ENCODE measurements at places on chromosomes 2 and 18.
A peak's percentile ranks its signal among the peaks of the same experiment; 100 is the strongest.

DNA sequence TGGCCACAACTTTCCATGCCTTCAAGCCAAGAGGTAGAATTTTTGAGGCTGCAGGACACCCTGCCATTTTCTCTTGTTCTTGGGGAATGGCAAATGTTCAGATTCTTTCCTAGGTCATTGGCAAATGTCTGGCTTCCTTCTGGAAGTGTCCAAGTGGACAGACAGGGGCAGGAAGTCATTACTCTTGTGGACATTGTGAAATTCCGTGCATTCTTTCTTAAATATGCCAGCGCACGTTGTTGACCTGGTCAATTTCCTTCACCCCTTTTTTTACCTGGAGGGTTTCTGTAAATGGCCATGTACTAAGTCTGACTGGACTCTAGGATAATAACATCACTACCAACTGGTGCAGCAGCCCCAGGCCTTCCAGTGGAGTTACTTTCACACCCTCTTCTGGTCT, 13.9 kb downstream of the ASB18 start:
- DNase-seq, result peak; percentile 40

- no peak for DNase-seq
Observed at GRCh38 chr2:136766073-136766404, 694 bp downstream of the THSD7B start.

- no peak for DNase-seq
Observed at GRCh38 chr2:241115361-241115760, 13.3 kb upstream of the MTERF4 start.

- no peak for DNase-seq
Observed at GRCh38 chr2:135454608-135455007, 76.4 kb downstream of the ZRANB3 start.

GRCh38 chr2:99106913-99107312, 34.6 kb upstream of the C2orf15 start:
- no peak for DNase-seq

DNA sequence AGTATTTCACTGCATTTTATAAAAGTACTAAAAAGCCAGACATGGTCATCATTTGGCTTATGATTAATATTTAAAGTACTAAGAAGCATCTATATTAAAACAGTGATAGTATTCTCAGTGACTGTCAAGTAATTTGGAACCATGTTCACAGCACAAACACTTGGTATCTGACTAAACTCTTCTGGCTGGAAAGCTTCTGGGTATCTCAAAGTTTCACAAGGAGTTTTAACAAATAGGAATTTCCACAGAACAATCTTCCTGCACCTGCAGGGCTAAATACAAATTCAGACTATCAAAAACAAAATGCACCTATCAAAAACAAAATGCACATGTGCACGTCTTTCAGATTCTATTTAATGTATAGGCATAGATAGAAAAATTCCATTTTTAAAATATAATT, 158.8 kb downstream of the L3MBTL4 start:
- DNase-seq, result no peak

- no peak for DNase-seq
Observed at GRCh38 chr18:60646725-60647124, 274.1 kb upstream of the MC4R start.

DNA sequence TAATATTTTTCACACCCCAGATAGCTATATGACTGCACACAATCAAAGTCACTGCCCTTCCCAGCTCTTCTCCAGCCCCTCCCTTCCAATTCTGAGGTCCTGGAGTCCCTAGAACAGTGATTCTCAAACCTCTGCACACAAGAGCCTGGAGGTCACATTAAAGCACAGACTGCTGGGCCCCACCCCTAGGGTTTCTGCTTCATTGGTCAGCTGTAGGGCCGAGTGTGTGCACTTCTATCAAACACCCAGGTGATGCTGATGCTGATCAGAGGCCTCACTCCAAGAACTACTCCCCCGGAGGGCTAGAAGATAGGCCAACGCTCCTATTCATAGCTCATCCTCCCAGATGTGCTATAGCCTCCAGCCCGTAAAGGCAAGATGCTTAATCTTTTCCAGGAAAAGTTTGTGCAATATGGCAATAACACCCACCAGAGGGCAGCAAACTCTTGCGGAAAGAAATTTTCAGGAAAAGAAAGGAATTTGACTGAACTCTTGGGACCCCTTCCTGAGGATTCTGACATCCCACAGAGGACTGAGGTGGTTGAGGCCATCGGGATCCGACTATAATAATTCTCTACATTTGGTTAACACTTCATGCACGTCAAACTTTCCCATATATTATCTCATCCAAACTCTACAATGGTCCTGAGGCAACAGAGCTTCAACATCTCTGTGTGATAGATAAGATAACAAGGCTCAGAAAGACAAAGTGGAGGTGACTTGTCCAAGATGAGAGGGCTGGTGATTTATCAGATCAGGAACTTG, 194.2 kb upstream of the PKDCC start:
- DNase-seq, result no peak

DNA sequence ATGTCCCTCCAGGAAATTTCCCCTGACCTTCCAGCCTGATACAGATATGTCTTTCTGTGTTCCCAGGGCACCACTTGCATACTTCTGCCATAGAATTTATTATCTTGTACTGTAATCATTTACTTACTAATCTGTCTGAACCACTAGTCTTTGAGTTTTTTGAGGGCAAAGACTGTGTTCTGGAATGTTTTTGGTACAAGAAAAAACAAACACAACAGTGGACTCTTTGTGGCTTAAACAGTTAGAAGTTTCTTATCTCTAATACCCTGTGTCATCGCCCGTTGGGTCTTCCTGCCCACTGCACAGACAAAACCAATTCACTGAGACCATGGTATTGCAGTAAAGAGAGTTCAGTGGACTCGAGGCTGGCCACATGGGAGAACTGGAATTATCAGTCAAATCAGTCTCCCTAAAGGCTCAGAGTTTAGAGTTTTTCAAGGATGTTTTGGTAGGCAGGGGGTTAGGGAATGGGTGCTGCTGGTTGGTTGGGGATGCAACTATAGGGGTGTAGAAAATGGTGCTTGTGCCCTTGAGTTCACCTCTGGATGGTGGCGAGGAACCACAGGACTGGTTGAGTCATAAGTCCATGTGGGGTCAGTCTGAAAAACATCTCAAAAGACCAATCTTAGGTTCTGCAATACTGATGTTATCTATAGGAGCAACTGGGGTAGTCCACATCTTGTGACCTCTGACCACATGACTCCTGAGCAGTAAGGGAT, 20.3 kb downstream of the RALB start:
- no peak for DNase-seq

GRCh38 chr2:35080231-35080910, 1275.2 kb upstream of the CRIM1 start:
- no peak for DNase-seq
